OCI-LY7 (cell line): ENCODE measurements at places on chromosomes 12 and 14.
A peak's percentile ranks its signal among the peaks of the same experiment; 100 is the strongest.

GRCh38 chr12:69900720-69901131 is 75.7 kb downstream of the MYRFL start:
- DNase-seq = peak; percentile 92

GRCh38 chr14:80493620-80494019 is 282.3 kb upstream of the DIO2 start:
- DNase-seq = no peak

- DNase-seq = no peak
These were observed 36.1 kb downstream of the ZFC3H1 start for GRCh38 chr12:71627438-71628002.

DNA sequence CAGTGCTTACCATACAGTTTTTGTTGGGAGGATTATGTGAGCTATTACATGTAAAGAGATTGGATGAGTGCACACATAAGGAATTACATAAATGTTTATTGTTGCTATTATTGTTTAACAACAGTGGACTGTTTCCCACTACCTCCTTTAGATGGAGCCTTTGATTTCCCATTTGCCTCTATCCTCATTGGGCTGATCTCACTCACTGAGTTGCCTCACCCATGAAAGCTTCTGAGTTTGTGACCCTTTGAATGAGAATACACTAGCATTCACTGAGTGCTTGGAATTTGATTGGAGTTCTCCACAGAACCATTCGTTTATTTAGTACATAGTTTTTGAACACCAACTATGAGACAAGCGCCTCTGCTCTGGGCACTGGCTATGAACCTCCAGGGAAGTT is 121.0 kb downstream of the HELB start:
- no peak for DNase-seq

GRCh38 chr14:64960762-64961276 is 11.3 kb downstream of the RAB15 start:
- no peak for DNase-seq

DNA sequence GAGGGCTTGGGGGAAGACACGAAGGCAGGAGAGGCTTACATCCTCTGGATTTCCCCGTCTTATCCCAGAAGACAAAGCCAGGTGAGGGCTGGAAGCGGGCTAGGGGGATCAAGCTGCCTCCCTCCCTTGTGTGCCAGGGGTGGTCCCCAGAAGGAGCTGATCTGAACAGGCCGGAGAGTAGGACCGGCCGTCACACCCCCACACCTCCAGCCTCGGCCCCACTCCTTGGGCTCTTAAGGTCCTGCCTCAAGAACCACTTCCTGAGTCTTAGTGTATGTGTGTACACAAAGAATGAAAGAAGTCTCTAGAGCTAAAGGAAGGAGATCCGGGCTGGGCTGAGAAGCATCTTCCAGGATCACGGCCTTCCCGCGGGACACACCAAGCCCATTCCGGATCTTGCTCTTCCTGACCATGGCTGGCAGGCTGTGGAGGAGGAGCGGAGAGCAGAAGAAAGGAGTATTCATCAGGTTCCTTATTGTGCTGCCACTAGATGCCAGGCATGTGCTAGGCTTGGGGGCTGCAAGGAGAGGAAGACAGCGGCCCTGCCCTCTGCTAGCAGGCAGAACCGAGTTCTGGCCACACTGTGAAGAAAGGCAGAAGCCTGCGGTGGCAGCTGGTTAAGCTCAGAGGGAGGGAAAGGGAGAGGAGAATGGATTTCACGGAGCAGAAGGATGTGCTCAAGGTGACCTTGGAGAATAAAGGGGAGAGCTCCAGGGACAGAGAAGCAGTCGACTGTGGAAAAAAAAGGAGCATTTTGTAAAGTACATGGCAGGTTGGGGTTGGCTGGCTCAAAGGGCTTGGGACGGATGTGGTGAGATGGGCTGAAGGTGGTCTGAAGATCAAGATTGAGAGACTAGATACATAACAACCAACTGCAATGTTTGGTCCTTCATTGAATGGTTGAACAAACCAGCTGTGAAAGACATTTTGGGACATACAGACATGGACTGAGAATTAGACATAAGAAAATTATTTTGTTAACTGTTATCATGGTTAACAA is 1.3 kb upstream of the CD63 start:
- DNase-seq = peak; percentile 70

- no peak for DNase-seq
These were observed 251.3 kb downstream of the ALX1 start for GRCh38 chr12:85531341-85531740.

- no peak for DNase-seq
These were observed 40.6 kb upstream of the VSX2 start for GRCh38 chr14:74198441-74199234.

DNA sequence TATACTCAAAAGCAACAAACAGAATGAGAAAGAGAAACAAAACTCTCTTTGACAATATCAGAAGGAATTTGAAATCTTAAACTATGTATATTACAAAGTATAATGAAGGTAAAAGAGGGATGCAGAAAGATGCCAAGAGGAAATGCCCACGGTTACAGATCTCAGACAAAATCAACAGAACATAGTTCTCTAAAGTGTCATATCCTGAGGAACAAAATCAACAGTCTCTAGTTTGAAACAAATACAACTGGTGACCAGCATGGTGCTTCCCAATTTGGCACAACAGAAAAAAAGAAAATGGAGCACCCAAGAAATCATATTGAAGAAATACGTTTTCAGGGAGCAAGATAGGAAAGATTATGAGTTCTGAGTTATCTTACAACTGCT is 116.5 kb downstream of the METTL25 start:
- no peak for DNase-seq

- DNase-seq = no peak
These were observed 78.0 kb downstream of the B4GALNT3 start for GRCh38 chr12:537772-538171.

DNA sequence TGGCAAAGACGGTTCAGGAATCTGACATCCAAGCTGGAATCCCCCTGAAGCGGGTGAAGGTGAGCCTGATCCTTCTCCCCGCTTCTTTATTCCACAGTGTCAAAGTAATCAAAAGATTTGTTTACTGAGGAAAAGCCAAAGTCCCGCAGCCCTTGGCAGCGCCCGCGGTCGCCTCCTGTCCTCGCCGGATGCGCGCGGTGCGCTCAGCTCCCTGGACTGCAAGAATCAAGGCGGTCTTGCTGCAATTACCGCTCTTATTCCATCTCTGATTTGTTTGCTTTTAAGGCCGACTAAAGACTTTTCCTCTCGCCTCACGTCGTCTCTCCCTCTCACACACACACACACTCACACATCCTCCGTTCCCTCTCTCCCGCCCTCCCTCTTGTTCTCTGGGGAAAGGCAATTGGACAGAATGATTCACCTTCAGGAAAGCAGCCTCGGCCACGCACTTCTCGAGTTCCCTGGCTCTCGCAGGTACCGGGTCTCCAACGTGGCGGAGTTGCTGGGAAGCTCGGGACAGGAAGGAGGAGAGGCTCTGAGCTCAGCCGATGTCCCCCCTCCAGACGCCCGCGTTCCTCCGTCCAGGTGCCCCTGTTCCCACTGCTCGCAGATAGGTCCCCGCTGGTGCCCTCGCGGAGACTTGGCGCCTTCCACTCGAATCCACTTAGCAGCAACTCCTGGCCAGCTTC is 68.6 kb upstream of the USP15 start:
- DNase-seq = no peak

DNA sequence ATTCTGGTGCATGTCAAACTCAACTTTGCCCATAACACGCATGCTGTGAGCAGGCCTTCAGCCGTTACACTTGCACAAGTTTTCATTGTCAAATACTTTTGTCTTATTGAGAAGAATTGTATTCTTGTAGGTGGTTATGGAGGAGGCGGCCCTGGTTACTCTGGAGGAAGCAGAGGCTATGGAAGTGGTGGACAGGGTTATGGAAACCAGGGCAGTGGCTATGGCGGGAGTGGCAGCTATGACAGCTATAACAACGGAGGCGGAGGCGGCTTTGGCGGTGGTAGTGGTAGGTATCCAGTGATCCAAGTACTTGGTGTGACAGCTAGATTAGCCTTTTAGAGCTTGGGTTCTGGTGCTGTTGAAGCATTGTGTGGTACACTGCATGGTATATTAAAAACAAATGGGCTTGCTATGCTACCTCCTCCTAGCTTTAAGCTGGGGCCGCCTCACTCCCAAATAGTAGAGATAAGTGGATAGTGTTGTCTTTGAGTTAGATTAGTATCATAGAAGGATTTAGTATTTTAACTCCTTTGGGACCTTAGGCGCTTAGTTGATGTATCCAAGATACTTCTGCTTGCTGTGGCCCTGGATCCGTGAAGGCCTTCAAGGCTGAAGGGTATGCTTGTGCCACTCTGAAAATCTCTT is 2.5 kb downstream of the HNRNPA1 start:
- DNase-seq = no peak

DNA sequence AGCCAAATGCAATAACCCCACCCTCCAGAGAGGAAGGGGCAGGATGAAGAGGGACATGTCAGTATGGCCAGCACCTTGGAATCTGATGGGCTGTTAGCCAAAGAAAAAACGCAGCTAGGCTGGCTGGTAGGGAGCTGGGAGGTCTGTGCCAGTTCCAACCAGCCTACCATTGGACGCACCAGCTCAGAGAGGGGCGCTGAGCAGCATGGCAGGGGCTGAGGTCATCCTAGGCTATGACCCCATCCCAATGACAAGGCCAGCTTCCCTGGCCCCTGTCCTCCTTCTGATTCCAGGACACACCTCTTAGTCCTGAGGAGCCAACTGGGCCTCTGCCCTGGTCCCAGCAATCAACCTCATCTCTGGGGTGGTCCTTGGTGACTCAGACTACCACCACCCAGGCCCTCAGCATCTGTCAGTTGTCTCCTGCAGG is 12.2 kb downstream of the ACTN1 start:
- no peak for DNase-seq

- DNase-seq = no peak
These were observed 35.9 kb upstream of the TMTC2 start for GRCh38 chr12:82650627-82651337.

DNA sequence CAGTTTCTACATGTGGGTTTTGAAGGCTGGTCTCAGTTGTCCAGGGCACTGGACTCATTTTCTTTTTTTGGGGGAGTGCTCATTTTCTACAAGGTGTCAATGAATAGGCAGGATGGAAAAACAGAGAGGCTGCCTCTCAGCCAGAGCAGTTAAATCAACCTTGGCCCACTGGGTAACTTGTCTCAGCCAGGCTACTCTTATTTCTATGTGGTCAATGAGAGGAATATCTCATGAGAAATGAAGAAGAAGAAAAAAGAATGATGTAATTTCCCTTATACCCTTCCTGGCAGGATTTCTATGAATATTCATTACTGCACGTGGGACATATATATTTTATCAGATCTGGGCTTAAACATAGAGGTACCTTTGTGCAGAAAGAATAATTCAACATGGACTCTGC is 155.2 kb upstream of the E2F7 start:
- DNase-seq = no peak

DNA sequence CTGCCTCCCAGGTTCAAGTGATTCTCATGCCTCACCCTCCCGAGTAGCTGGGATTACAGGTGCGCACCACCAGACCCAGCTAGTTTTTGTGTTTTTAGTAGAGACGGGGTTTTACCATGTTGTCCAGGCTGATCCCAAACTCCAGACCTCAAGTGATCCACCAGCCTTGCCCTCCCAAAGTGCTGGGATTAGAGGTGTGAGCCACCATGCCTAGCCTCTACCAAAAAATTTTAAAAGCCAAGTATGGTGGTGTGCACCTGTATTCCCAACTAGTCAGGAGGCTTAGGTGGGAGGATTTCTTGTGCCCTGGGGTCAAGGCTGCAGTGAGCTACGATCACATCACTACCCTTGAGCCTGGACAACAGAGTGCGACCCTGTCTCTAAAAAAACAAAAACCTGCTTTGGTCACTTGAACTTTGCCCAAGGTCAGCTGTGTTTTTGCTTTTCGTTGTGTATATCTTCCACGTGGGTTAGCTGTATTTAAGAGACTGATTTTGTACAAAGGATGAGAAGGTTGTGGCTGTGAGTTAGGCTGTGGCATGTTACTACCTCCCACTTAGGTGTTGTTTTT is 12.7 kb downstream of the C12orf76 start:
- DNase-seq = no peak

DNA sequence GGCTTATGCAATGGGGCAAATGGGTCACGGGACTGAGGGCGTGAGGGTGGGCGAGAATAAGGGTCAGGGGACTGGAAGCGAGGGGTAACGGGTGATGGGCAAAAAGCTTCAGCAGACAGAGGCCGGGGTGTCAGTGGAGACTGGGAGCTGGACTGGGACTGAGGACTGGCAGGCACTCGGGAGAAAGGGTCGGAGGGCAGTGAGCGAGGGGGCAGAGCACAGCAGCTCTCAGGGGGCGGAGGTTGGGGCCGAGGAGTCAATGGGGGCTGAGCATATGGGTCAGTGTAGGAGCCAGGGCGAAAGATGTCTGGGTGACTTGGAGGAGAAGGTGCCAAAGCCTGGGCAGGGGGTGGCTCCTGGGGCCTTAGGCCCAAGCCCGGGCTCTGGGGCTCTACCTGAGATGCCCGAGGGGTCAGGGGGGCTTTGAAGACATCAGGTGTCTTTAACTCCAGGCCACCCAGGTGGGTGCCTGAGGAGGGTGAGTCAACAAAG is 20.2 kb downstream of the KMT2D start:
- no peak for DNase-seq

- DNase-seq = no peak
These were observed 37.6 kb downstream of the RTRAF start for GRCh38 chr14:52026901-52027300.

GRCh38 chr12:57224973-57225679 is 4.4 kb upstream of the SHMT2 start:
- DNase-seq = peak; percentile 87
